Retinal pigment epithelial cell (primary cell): ENCODE measurements at places on chromosomes 5 and 9.

DNA sequence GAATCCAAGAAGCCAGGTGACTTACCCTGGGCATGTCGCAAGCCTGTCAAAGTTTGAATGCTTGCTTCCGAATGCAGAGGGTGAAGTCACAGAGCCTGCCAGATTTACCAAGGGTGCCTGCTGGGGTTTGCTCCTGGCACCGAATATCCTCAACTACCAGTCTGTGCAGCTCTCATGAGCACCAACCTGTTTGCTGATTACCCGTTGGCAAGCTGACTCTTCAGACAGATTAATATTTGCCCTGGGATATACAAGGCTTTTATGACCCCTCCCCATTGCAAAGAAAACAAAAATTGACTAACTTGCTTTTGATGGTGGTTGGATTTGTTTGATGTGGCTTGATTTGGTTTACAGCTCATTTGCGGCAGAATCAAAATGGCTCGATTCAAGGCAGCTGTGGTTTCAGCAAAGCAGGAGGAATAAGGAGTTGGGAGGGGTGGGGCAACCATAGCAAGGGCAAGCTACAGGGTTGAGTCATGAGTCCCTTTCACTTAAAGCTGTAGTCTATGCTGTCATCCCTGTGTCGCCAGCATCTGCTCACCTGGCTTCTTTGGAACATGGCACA, 82.3 kb upstream of the AGXT2 start:
- DNase-seq, result no peak

- DNase-seq, result no peak
Observed at GRCh38 chr5:94347130-94347529, 271.3 kb downstream of the KIAA0825 start.

DNA sequence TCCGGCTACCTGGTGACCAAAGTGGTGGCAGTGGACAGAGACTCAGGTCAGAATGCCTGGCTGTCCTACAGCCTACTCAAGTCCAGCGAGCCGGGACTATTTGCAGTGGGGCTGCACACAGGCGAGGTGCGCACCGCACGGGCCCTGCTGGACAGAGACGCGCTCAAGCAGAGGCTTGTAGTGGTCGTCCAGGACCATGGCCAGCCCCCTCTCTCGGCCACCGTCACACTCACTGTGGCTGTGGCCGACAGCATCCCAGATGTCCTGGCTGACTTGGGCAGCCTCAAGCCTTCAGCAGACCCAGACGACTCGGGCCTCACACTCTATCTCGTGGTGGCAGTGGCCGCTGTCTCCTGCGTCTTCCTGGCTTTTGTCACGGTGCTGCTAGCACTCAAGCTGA, 2.1 kb downstream of the PCDHGA4 start:
- no peak for DNase-seq

DNA sequence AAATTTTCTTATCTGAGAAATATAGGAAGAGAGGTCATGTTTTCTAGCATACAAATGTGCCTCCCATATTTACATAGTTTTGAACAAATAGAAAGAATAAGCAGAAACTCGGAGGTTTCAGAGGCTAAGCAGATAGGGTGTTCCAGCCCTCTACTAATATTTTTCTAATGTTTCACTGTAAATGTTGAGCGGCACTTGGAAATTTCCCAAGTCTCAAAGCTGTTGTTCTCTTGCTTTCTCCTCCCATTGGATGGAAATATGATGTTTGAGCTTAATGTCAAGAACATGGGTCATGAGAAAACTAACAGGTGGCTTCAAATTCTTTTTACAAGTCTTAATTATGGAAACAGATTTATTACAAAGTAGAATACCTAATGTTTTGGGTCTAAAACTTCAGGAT, 5.1 kb downstream of the SPINK1 start:
- DNase-seq, result no peak

GRCh38 chr5:125142458-125142857, 396.0 kb upstream of the ZNF608 start:
- DNase-seq, result no peak

- DNase-seq, result no peak
Observed at GRCh38 chr5:174418809-174419539, 305.4 kb upstream of the MSX2 start.

- DNase-seq, result no peak
Observed at GRCh38 chr5:163342306-163342705, 95.1 kb upstream of the CCNG1 start.

GRCh38 chr5:33662722-33663427, 222.1 kb downstream of the TARS1 start:
- no peak for DNase-seq

DNA sequence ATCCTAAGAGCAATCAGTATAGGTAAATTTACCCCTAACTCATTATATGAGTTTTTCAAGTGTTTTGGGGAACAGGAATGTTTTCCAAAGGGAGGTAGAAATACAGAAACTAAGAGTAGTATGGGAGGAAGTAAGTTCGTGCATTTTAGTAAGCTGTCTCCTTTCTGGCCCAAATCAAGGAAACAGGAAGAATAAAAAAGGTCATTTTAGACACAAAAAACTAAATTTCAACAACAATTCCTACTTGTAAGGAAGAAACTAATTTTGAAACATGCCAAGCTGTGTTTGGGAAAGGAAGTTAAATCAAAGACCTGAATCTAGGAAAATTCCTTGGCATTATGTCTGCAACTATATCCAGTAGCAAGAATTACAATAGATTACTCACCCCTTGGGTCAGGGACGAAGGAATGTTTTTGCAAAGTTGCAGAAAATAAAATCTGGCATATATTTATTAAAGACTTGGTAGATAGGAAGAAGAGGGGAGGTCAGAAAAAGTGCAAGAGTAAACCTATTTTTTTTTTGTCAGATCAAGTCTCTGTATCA, 6.5 kb upstream of the RPS6 start:
- no peak for DNase-seq

DNA sequence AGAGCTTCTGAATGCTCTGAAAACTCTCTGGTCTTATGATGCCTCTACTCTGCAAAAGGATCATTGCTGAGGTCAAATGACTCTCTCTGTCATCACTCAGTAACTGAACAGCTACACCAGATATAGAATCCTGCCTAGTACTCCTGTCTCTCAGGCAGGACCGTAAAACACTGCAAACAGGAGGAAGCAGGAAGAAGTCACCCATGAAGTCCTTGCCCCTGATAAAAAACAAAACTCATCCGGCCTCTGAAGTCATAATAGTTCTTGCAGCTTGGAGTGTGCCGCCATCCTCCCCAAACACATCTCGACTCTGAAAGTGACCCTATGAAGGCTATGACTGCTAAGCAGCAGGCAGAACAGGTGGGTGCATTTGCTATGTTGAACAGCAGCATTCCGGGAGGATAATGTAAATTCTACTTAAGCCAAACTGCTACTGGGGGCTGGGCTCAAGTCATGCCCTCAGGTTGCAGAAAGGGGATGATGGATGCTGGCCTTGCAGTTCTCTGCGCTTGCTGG, 81.9 kb upstream of the FAM169A start:
- no peak for DNase-seq

DNA sequence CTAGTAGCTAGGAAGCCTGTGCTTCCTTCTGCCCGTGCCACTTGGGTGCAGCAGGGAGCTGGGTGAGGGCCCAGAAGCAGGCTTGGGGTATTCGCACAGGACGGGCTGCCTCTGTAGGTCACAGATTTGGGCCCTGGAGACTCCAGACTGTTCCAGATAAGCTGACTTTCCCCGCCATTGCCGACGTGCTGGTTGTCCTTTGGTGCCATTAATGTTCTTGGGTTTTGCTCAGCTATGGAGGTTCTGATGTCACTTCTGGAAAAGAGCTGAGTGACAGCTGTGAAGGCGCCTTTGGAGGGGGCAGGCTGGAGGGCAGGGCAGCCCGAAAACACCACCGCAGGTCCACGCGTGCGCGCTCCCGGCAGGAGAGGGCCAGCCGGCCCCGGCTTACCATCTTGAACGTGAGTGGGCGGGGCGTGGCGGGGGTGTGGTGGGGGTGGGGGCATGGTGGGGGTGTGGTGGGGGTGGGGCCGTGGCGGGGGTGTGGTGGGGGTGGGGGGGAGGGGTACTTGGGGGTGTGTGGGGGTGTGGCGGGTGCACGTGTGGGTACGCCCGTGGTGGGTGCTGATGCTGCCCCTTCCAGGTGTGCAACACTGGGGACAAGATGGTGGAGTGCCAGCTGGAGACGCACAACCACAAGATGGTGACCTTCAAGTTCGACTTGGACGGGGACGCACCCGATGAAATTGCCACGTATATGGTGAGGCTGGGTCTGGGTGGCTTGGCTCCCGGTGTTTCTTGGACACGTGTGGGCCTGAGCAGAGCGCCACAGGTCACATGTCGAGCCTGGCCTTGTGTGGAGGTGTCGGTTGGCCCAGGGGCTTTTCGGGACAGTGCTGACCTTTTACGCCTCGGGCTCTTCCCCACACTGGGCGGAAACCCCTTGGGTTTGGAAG, 79.6 kb downstream of the WNK2 start:
- DNase-seq, result no peak

DNA sequence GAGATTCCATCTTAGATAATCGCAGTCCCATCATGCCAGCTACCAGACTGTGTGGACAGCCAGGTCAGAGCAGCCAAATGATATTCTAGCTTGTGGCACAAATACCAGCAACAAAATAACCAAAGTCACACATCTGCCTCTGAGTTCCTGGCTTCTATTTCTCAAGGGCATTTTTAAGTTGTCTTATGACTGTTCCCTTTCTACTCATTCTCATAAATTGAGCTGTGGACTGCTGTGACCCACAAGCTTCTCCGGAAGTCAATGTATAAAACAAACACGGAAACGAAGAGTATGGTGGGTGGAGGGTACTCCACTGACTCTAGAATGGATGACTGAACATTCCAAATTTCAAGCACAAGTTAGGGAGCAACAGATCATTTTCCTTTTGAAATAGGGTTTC, 43.9 kb downstream of the PDCD1LG2 start:
- DNase-seq, result no peak

GRCh38 chr5:52727020-52727419, 60.7 kb upstream of the ITGA1 start:
- DNase-seq, result no peak

DNA sequence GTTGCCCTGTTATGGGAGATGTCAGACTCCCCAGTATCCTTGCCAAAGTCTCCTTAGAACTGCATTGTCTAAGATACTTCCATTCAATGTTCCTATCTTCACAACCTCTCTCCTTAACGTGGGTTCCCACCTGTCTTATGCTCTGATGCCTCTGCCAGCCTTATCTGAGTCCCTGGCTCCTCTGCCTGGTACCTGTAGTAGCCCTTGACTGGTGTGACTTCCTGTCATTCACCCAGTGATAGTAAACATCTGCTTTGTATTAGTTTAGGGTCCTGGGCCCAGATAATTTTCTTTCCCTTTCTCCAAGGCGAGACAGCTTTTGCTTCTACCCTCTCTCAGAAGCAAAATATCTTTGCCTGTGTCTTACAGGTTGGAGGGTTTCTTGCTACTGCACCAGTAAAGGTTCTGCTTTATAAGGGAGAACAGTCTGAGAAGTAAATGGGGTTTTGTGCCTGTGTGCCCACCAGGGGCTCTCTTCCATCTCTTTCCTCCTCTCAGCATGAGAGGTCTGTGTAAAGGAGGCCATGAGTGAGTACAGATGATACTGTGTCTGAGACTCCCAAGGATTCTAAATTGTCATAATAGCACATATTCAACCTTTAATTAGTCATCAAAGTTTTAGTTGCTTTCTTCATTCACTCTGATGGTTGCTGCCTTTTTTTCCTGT, 220.8 kb downstream of the PRR16 start:
- DNase-seq, result no peak

- DNase-seq, result no peak
Observed at GRCh38 chr9:109496218-109496617, 1.9 kb downstream of the PTPN3 start.

DNA sequence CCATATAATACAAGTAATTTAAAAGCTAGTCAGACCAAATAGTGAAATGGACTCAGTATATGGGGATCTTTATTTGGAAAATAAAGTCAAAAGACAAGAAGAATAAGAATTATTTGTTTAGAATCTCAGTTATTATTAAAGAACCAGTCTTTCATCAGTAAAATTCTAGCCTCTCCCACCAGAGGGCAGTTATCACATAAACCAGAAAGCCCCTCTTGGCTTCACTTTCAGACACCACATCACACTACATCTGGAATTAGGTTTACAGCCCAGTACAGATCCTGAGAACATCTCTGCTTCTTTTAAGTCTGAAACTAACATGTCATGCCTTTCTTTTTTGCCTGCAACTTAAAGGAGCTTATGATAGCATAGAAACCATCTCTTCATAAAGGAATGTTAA, 12.2 kb upstream of the HSPB3 start:
- DNase-seq, result no peak

- no peak for DNase-seq
Observed at GRCh38 chr9:18046068-18046467, 427.9 kb upstream of the ADAMTSL1 start.

DNA sequence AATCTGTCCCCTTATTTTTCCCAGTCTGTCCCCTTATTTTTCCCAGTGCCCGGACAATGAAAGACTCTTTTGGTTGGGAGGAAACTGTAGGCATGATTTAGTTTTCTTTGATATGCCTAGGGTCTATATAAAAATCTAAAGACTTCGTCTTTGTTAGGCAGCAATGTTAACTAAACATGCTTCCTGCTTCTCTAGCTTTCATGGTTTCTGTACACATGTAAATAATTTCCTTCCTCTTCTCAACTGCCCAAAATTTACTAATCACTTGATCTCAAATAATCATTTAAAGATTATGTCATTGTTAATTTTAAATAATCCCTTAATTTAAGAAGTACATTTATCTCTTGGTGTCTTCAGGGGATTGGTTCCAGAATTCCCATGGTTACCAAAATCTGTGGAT, 47.8 kb upstream of the RAPGEF6 start:
- no peak for DNase-seq

DNA sequence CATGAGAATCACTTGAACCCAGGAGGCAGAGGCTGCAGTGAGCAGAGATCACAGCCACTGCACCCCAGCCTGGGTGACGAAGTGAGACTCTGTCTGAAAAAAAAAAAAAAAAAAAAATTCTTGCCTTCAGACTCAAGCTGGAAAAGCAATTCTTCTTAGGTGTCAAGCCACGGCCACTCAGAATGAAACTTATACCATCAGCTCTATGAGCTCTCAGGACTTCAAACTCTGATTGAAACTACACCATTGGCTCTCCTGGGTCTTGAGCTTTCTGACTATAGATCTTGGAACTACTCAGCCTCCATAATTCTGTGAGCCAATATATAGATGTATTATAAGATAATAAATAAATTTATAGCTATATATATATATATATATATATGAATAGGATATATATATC, 12.9 kb upstream of the FGF10 start:
- no peak for DNase-seq

GRCh38 chr9:29659014-29659413, 2085.7 kb upstream of the C9orf72 start:
- no peak for DNase-seq

- DNase-seq, result no peak
Observed at GRCh38 chr5:157993201-157993600, 134.3 kb upstream of the CLINT1 start.

GRCh38 chr5:160198841-160199409, 30.4 kb upstream of the FABP6 start:
- no peak for DNase-seq

GRCh38 chr5:140318792-140319191, 15.9 kb upstream of the PFDN1 start:
- no peak for DNase-seq

DNA sequence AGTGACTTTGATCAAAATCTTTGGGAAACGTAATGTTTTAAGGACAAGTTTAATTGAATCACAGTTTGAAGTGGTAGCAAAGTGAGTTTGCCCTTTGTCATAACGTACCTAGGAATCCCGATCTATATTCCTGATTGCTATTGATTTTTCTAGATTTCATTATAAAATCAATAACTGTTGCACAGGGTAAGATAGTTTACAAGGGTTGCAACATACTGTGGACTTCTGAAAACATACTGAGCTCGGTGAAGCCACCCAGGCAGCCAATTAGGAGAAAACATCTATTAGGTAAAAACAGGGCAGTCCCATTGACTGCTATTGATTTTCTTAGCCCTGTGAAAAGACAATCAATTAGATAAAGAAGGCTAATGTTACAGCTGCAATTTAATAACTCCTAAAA, 659.9 kb downstream of the ISL1 start:
- DNase-seq, result no peak
